ENCODE measurements at places on chromosomes 1 and 21. TPM values are rescaled to one million over a fixed set of nuclear protein-coding genes. Genes with fewer than 3 reads are reported as not detected.

NT5C1A gene
- 22.8 TPM for total RNA-seq

IGSF5 gene
- total RNA-seq, result 4.6 TPM

KRTAP13-4 gene
- total RNA-seq, result not detected

SPRR1B gene
- total RNA-seq, result not detected

PRKAB2 gene
- total RNA-seq, result 12.2 TPM

SPRR3 gene
- not detected for total RNA-seq

Measured in left cardiac atrium (tissue), 4 donors.